Stimulated activated effector memory CD8-positive, alpha-beta T cell treated with anti-CD3 and anti-CD28 coated beads, Interleukin-12 subunit alpha, Interleukin-12 subunit beta, amount 100 ng/mL, for 72 hours (primary cell): ENCODE measurements at places on chromosomes 5 and 9.

DNA sequence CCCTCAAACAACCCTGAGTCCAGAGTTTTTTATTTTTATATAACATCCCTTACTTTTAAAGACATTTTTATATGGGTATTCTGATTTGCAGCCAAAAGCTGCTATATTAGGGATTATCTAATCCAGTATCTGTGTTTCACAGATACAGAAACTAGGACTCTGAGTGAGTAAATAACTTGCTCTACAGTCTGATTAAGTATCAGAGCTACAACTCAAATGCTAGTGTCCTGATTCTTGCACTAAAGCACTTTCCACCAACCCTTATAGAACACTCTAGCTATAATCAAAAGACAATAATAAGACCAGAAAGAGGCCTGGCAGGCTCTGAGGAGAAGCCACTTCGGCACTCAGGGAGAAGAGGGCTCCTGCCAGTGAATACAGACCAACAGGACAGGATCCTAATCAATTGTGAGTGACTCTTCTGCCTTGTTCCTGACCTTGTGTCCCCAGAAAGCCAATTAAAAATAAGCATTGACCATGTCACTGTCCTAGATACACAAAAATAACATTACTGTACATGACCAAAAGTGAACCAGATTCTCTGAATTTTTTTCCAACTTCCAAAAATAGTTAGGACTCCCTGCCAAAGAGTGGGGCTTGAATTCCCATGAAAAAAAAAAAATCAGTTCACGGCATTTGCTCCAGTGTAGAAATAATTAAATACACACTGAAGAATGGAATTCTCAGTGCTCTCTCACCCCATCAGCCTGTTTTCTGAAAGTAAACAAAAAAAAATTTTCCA lies 63.6 kb upstream of the MAP3K1 start:
- DNase-seq = no peak

GRCh38 chr5:100641833-100642232 lies 106.7 kb downstream of the FAM174A start:
- no peak for DNase-seq

- no peak for DNase-seq
These were observed 620.9 kb upstream of the PTPRD start for GRCh38 chr9:11233696-11234095.

GRCh38 chr5:68182094-68182493 lies 33.5 kb upstream of the PIK3R1 start:
- no peak for DNase-seq

DNA sequence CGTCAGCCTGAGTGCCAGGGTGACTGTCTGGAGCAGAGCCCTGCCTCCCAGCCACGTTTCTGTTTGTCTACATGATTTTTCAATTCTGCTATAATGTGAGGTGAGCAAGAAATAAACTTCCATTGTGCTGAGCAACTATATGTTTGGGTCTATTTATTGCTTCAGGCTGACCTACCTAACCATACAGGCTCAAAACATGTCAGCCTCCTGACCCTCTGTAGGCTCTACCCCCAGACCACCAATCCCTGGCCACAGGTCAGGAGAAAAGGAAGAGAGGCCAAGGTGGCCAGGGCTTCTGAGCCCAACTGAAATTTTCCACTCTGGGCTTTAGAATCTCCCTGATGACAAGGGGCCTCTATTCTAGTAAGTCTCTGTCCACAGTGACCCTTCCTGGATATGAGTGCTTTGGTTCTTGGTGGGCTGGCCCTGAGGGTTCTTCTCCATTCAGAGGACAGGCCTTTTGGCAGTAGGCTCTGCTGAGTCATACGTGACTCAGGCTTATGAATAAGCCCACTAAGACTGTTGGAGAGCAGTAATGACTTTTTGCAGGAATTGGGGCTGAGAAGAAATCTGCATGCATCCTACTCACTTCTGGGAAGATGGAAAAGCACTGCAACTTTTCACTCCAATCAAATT lies 117.2 kb upstream of the TBCA start:
- DNase-seq = no peak

DNA sequence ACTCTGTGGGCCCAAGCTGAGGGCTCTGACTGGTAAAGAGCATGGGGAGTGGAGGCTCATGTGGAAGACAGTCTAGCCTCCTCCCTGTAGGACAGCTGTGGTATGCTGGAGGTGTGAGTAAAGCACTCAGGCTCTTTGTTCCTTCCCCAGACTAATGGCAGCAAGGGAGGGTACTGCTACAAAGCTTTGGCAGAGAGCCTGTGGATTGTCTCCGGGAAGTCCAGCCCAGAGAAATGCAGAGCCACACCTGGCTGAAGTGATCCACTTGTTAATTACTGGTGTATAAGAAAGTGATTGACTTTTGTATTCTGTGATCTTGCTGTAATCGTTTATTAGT lies 161.7 kb downstream of the OXCT1 start:
- DNase-seq = no peak

DNA sequence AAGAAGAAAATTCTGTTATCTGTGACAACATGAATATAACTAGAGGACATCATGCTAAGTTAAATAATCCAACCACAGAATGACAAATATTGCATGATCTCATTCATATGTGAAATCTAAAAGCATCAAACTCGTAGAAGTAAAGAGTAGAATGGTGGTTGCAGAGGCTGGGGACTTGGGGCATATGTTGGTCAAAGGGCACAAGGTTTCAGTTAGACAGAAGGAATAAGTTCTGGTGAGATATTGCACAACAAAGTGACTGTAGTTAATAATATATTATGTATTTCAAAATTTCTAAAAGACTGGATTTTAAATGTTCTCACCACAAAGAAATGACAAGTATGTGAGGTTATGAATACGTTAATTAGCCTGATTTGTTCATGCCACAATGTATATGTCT lies 24.8 kb downstream of the GRIA1 start:
- DNase-seq = no peak

DNA sequence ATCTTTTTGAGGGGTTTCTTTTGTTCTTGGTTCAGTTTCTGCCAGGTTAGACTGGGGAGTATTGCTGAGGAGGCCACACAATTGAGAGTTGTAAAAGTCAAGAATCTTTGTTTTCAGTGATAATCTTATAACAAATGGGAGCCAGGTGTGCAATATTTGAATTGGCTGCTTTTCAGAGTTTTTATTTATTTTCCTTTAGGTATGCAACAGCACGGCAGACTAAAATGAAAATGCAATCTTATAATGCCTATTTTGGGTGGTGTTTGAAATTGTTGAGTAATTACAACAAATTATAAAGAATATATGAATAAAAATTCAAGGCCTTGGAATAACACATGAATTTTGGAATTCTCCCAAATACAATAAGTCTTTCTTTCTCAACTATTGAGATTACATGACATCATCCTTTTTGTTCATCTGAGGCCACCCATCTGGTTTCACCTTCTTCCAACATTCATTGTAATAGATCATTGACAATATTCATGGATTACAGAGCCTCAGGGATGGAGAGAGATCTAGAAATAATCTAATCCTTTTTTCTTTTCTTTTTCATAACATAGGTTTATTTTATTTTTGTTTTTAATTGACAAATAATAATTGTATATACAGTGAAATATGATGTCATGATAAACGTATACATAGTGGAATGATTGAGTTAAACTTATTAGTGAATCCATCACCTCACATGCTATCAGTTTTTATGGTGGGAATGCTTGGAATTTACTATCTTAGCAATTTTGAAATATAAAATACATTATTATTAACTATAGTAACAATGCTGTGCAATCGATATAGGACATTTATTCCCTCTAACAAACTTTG lies 1061.0 kb downstream of the NR2F1-AS1 start:
- no peak for DNase-seq

DNA sequence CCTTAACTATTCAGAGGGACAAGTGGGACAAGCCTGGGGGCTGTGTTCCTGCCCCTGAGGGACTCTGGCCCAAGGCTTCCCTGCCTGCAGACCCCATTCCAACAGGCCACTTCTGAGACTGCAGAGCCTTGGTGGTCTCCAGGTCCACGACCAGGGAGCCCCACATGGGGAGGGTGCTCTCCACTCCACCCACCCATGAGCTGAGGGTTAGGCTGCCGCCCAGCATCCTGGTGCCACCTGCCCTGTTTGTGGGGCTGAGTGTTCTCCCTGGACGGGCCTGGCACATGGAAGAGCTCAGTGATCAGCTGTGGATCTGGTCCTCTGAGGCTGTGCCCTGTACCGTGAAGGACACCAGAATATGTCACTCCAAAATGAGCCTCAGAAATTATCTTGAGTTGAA lies 2.5 kb upstream of the ABO start:
- no peak for DNase-seq

DNA sequence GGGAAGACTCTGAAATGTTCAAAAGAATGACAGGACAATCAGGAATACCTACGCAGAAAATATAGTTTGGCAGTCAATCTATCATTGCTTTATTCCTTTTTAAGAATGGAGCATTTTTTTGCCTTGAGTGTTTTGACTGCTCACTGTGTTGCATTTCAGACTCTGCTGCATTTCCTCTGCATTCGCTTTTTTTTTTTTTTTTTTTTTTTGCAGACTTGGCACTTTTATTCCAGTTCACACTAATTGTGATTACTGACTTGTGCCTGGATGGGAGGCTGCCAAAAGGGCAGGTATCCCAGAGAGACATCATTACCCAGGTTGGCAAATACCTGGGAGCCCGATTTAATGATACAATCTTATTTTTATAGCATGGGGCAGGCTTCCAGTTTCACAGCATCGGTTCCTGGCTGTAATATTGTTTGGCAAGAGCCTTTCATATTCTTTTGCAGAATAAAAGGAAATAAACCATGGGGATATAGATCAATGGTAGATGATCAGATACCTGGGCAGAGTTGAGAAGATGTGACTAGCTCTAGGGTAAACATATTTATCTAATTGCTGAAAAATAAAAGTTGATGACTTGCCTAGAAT lies 1132.6 kb downstream of the MAT2B start:
- DNase-seq = no peak

- no peak for DNase-seq
These were observed 1425.4 kb downstream of the FOXD4L5 start for GRCh38 chr9:63859475-63860215.

- no peak for DNase-seq
These were observed 2.8 kb upstream of the NEURL1B start for GRCh38 chr5:172638209-172638768.

DNA sequence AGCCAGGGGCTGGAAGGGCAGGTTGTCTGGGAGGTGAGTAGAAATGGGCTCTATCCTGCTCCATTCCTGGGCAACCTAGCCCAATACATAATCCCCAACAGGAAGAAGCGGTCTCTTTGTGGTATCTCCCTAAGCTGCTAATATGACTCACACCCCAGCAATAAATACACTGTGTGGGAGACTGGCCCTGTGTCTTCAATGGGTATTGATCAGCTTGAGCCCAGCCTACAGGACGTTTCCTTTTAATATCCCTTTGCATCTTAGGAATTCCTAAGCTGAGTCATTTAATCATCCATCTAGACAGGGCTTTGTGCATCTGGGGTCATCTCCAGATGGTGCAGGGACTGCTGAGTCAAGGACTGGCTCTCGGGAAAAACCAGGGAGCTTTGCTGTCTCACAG lies 207.0 kb upstream of the PANK3 start:
- DNase-seq = no peak
